Stimulated activated CD4-positive, alpha-beta T cell treated with anti-CD3 and anti-CD28 coated beads, Interleukin-1b, Interleukin-23, amount 100 ng/mL, for 4 hours (primary cell): ENCODE measurements at places on chromosomes 7 and 10.
A peak's percentile ranks its signal among the peaks of the same experiment; 100 is the strongest.

DNA sequence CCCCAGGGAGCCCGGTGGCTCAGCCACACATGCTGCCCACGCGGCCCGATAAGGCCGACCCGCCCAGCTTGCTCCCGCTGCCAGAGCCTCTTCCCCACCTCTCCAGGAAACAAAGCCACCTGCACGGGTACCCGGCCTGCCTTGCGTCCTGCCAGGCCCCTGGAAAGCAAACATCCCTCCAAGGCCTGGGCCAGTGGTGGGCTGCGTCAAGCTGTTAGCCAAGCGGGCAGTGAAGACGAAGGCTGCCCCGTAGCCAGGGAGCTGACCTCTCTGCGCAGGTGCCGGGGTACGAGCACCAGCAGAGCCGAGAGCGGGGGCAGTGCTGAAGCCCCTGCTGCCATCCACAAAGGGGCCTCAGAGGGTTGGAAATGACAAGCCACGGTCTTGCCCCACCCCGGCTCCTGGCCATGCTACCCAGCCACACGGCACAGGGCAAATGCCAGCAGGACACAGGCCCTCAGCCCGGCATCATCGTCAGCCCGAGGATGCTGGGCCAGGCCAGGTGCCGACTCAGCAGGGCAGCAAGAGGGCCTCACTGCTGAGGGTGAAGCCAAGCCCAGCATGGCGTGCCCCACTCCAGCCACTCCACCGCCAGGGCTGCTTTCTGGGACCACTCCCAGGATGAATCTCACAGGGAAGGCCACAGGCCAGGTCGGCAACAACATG is 140.0 kb downstream of the PTPRN2 start:
- no peak for DNase-seq

GRCh38 chr7:48300301-48300700 is 129.0 kb downstream of the ABCA13 start:
- no peak for DNase-seq

GRCh38 chr7:122556873-122557542 is 141.9 kb downstream of the RNF133 start:
- DNase-seq, result no peak

DNA sequence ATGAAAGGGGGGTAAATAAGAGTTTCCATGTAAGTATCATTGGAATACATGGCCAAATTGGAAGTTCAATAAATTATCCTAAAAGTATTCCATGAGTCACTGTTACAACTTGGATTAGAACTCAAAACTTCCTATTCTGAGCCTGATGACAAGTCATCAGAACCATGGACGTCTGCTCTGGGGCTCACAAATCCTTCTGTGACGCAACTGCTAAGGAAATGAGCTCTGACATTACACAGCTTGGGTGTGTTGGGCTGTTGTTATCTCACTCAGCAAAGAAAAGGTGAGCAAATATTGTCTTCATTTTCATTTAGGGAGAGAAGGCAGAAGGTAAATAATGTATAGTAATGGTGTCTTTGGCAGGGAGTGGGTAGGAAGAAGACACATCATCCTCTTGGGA is 214.8 kb upstream of the ADO start:
- DNase-seq, result no peak

DNA sequence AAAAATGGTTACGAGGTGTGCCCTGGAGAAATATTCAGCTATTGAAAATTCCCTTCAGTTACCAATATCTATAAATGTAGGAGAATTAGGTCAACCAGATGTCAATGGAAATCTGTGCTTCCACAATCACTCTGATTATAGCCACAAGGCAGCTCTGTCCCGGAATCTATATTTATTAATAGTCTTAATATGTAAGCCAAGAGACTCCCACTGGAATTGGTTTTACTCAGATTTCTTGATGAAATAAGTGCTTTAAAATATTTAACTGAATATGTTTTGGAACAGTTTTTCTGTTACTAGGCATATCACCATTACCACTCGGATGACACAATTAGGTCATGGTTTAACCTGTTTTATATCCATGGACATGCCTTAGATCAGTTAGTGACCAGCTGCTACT is 169.6 kb downstream of the POM121L12 start:
- no peak for DNase-seq

- DNase-seq, result no peak
These were observed 110.2 kb downstream of the MYO3A start for GRCh38 chr10:26044141-26044749.

DNA sequence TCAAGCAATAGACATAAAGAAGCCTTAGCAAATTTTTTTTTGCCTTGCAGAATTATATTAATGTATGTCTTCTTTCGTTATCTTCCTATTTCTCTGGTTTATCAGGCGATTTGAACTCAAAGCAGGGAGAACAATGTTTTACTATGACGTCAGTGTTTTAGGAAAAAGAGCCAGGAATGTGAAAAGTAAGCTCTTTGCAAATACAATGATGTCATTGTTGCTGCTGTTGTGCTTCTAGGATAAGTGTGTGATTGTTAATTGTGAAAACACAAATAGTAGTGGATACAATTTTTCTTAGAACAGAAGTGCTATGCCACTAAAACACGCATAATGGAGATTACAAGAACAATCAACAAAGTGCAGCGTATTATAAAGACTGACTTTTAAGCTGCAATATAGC is 9.5 kb upstream of the AUTS2 start:
- no peak for DNase-seq

DNA sequence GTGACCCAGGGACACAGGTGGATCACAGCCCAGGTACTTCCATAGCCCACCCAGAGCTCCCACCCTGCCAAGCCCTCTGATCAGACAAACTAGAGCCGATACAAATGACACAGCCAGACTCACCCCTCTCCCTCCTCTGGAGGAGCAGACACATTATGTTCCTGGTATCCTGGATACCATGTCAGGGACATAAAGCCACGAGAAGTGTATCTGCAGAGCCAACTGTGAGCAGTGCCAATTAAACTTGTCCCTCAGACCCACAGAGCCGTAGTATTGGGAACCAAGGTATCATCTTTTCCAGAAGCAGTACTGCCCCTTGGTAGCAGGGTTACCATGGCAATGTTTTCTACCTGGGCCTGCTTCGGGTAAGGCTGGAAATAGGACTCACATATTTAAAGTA is 47.3 kb upstream of the CPXM2 start:
- no peak for DNase-seq

DNA sequence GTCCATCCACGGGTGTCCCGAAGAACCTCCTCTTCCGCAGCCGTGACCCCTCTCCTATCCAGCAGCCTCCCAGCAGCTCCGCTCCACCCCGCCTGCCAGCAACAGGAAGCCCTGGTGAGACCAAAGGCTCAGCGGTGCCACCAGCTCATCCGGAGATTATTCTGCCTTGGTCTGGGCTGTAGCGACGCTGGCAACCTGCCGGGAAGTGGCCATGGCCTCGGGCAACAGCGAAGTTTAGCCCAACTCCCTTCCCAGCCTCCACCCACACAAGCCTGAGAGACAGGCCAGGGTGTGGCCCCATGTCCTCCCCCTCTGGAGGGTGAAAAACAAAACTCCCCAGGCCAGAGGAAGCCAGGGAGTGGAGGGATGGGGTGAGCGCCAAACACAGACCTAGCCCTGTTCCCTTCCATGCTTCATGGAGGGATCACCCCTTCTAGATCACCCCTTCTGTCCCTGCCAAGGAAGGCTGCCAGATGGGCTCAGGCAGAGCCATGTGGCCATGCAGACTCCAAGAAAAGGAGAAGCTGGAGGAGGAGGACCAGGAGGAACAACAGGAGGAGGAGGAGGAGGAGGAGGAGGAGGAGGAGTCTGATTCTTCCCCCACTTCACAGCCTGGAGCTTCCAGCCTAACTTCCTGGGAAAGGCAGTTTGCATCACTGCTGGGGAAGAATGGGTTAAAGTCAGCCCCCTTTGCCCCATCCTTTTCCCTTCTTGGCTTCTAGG is 918 bp downstream of the CALHM2 start:
- peak; percentile 30 for DNase-seq

GRCh38 chr7:32579776-32580175 is 84.5 kb downstream of the AVL9 start:
- DNase-seq, result no peak

GRCh38 chr10:9140373-9140772 is 1085.9 kb downstream of the GATA3 start:
- DNase-seq, result no peak

DNA sequence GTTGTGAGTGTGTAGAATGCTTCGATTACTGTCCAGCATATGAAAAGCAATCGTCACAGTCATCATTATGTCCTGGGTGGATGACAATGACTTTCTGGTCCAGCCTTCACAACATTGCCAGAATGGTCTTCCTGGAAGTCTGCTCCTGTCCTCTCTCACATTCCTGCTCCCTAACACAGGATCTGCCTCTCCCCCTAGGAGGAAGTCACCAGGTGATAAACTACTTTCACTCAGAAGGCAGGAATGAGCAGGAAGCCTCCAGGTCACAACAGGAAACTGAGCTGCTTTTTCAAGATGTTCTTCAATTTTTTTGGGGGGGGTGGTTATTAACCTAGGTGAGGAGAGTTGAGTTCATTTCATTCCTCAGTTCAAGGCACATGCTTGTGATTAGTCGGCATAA is 13.6 kb upstream of the GPNMB start:
- no peak for DNase-seq

GRCh38 chr10:89793649-89794254 is 92.4 kb downstream of the KIF20B start:
- no peak for DNase-seq

GRCh38 chr7:150330211-150330885 is 7.0 kb upstream of the ACTR3C start:
- DNase-seq, result no peak

DNA sequence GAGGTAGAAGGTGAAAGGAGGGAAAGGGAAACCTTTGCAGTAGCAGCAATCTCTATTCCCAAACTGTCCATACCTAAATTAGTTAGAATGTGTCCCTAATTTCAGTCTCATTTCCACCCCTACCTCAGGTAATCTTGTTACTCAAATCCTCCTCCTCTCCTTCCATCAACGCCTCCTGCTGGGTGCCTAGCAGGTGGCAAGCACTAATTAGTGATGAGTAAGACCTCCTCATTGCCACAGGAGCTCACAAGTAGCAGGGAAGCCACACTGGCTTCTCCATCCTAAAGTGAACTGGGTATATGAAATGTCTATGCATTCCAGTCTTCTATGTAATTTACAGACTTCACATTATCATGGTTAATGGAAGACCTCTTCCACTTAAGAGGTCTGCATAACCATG is 25.7 kb upstream of the FAM133B start:
- no peak for DNase-seq

DNA sequence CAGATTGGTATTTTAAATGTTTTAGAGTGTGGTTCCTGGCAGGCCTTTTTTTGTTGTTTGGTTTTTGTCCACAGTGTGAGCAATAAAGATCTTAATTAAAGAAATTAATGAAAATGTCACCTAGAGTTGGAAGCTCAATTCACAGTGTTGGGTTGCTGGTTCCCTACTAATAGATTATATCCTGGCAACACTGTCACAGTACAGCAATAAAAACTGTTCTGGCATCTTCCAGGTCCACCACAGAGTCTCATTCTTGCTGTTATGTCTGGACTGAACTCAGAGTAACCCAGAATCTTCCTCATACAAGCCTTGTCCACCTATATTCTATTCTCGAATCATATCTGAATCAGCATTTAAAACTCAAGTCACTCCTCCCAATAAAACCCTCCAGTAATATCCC is 212.4 kb upstream of the LRRTM3 start:
- no peak for DNase-seq

- no peak for DNase-seq
These were observed 105.9 kb downstream of the ACTR3B start for GRCh38 chr7:152865461-152865860.

DNA sequence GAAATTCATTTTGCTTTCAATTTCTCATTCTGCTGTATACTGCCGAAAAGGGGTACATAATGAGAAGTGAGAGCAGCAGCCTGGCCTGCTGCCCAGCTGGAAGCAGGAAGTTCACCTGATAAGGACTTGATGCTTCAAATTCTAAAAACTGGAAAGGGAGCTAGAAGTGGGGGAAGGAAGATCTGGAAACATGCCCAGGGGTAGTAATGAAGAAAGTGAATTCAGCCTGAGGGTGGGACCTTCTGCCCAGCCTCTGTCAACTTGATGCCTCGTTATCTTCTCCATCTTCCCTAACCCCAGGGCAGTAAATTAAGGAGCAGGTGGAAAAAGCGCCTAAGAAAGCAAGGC is 69.4 kb downstream of the ARMH3 start:
- DNase-seq, result no peak

- DNase-seq, result no peak
These were observed 152.9 kb downstream of the DYNC1I1 start for GRCh38 chr7:95925236-95925635.

DNA sequence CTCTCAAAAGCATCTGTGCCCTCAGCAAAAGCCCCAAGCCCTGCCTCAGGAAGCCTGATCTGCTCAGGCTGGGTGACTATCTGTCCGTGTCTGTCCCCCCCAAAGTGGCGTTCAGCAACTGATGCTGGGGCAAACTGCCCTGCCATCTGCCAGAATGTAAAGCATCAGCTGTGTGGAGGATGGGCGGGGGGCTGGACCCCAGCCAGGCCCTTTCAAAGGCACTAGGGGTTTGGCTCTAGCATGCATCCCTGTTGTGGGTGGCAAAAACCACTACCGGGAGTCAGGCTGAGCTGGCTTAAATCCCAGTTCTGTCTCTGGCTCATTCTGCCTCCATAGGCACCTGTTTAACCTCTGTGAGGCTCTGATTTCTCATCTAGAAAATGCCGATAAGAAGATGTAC is 35.5 kb downstream of the GPRIN2 start:
- DNase-seq, result no peak

DNA sequence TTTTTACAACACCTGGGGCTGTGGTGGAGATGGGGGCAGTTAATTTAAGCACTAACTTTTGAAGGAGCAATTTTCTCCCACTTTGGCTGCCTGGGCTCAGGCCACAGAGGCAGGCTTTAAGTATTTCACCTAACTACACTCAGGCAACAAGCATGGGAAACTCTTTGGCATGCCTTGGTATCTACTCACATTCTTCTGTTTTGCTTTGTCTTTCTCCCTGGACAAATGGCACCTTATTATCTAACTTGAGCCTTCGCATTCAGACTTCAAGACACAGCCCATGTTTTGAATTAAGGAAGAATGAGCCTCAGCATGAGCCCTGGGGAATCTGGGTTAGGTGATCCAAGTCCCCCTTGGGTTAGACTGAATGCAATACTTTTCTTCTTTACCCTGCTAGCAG is 31.8 kb upstream of the BMPER start:
- DNase-seq, result no peak

GRCh38 chr10:127458016-127458810 is 90.9 kb upstream of the NPS start:
- no peak for DNase-seq

GRCh38 chr7:122692769-122693309 is 6.1 kb downstream of the RNF133 start:
- DNase-seq, result no peak
